ENCODE measurements at places on chromosomes 7 and 10.

DNA sequence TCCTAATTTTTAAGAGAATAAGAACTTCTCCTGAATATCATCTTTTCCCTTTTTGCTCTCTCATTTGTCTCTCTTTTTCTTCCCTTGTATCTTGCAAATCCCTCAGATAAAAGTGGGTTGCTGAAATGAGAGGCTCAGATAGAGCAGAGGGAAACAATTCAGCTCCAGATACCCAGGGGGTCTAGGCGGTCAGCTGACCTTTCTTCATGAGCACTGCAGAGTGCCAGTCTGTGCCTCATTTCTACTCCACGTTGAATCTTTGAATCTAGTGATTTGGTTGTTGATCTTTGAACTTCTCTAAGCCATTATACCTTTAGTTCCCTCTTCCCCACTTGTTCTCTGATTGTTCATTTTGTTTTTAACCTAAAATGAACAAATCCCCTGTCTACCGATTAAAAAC lies 572.6 kb downstream of the PTPRN2 start:
- H3K36me3 ChIP-seq, result no peaks in the 10 kb centered on the region
- H3K4me1 ChIP-seq, result no peaks in the 10 kb centered on the region
- no peaks in the 10 kb centered on the region for H3K27me3 ChIP-seq
- no peak overlapping the region for H3K27ac ChIP-seq
- DNase-seq, result no peak

- H3K36me3 ChIP-seq, result no peaks in the 10 kb centered on the region
- no peak overlapping the region for H3K27ac ChIP-seq
- no peaks in the 10 kb centered on the region for H3K4me1 ChIP-seq
- H3K4me3 ChIP-seq, result no peak overlapping the region
- no peak for DNase-seq
Observed at GRCh38 chr10:131087464-131088215, 223.9 kb downstream of the TCERG1L start.

GRCh38 chr10:25308278-25308677 lies 133.5 kb downstream of the GPR158 start:
- no peak overlapping the region for H3K4me3 ChIP-seq
- no peak for DNase-seq
- no peaks in the 10 kb centered on the region for H3K4me1 ChIP-seq
- no peaks in the 10 kb centered on the region for H3K27me3 ChIP-seq
- no peak overlapping the region for H3K27ac ChIP-seq

DNA sequence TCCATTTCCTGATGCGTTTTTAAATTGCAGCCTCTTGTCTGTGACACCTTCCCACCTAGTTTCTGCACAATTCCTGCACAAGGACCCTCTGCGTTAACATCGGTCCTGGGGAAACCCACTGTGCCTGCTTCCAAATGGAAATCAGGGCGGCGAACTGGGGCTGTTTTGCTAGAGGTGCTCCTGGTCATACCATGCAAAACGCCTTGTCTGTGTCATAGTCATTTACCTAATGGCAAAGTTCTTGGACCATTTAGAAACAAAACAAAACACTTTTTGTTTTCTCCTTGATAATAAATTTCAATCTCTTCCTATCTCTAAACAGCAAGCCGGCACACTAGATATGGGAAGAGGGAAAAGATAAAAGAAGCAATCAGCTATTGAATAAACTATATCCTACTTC lies 206.9 kb upstream of the KLF14 start:
- peaks cover 11% of the 10 kb centered on the region for H3K36me3 ChIP-seq
- H3K27ac ChIP-seq, result peak overlapping the region; percentile 78
- DNase-seq, result no peak
- H3K4me1 ChIP-seq, result peaks cover 58% of the 10 kb centered on the region

DNA sequence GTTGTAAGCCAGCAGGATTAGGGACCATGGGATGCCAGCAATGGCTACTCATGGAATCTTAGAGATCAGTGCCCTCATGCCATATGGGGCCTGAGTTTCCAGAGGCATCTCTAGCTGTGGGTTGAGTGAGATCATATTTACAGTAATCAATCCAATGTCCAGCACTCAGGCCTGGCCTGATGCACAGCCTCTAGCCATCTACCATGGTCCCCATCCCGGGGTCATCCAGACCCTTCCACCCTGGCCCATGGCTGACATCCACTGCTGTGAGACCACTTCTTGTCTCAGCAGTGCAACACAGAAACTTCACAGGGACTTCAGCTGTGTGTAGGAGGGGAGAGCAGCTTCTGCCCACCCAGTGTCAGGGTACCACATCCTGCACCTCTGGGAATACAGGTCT lies 6.5 kb upstream of the ADCY1 start:
- DNase-seq, result no peak
- H3K4me3 ChIP-seq, result no peak overlapping the region
- no peak overlapping the region for H3K27ac ChIP-seq
- H3K4me1 ChIP-seq, result no peaks in the 10 kb centered on the region

GRCh38 chr7:95395755-95396135 lies 430 bp downstream of the PON3 start:
- peaks cover 4% of the 10 kb centered on the region for H3K27me3 ChIP-seq
- no peaks in the 10 kb centered on the region for H3K4me1 ChIP-seq
- no peak overlapping the region for H3K27ac ChIP-seq
- no peaks in the 10 kb centered on the region for H3K36me3 ChIP-seq

DNA sequence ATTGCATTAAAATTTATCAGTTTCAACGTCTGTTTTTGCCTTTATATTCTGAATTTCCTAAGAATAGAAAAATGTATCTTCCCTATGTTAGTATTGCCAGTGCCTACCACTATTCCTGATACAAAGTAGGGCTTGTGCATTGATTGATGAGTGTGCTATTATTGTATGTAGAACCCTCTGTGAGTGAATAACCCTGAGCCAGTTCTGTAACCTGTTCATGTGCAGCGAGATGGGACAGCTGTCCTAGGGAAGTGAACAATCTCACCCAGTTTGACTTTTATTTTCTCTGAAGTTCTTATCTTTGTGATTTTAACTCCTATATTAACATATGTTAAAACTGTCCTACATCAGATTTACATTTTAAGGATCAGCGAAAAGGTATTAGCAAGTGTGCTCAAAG lies 178.4 kb upstream of the ADO start:
- H3K27ac ChIP-seq, result no peak overlapping the region
- H3K4me3 ChIP-seq, result no peak overlapping the region
- no peaks in the 10 kb centered on the region for H3K27me3 ChIP-seq
- H3K36me3 ChIP-seq, result no peaks in the 10 kb centered on the region
- DNase-seq, result no peak

DNA sequence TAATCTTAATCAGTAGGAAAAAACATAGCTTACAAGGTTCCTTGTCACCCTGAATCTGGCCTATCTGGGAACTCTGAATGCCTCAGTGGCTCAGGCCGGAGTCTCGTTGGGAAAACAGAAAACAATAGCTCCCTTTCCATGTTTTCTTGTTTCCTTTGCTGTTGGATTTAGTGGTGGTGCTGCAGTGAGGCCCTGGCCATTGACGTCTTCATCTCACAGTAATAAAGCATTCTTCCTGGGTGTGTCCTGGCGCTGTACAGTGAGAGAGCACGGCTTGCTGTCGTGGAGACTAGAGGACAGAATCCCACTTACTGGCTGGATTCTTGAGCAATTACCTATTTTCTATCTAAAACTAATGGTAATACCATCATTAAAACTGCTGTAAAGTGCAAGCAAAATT lies 1.3 kb upstream of the SPOCK2 start:
- H3K4me3 ChIP-seq, result peak overlapping the region; percentile 11
- peak overlapping the region; percentile 99 for H3K27ac ChIP-seq
- no peaks in the 10 kb centered on the region for H3K36me3 ChIP-seq
- peaks cover 43% of the 10 kb centered on the region for H3K4me1 ChIP-seq
- no peaks in the 10 kb centered on the region for H3K27me3 ChIP-seq

GRCh38 chr10:70481831-70482530 lies 3.4 kb downstream of the PALD1 start:
- no peak overlapping the region for H3K4me3 ChIP-seq
- no peak overlapping the region for H3K27ac ChIP-seq
- peaks cover 4% of the 10 kb centered on the region for H3K27me3 ChIP-seq
- DNase-seq, result no peak

GRCh38 chr10:110600487-110601101 lies 33.1 kb downstream of the SMC3 start:
- H3K27ac ChIP-seq, result no peak overlapping the region
- H3K27me3 ChIP-seq, result no peaks in the 10 kb centered on the region
- no peak overlapping the region for H3K4me3 ChIP-seq
- no peaks in the 10 kb centered on the region for H3K4me1 ChIP-seq
- peaks cover 6% of the 10 kb centered on the region for H3K36me3 ChIP-seq
- no peak for DNase-seq

- DNase-seq, result no peak
- H3K4me3 ChIP-seq, result no peak overlapping the region
- H3K27ac ChIP-seq, result no peak overlapping the region
- no peaks in the 10 kb centered on the region for H3K4me1 ChIP-seq
- no peaks in the 10 kb centered on the region for H3K27me3 ChIP-seq
- H3K36me3 ChIP-seq, result no peaks in the 10 kb centered on the region
Observed at GRCh38 chr10:51832652-51833383, 133.4 kb upstream of the CSTF2T start.

DNA sequence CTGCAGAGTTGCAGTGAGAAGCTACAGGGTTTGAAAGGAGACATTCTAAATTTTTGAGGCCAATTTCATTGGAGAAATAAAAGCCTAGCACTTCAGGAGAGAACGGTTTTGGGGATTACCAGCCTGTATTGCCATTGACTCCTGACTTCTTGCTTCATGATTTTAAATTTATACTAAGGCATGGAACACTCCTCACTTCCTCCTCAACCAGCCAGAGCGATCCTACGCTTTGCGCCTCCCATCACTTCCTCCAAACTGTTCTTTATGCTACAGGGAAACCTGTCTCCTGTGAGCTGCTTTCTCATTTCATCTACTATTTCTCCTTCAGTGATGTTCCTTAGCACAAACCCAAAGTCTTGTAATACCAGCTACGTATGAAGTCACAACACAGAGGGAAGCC lies 495.1 kb downstream of the SUGCT start:
- no peaks in the 10 kb centered on the region for H3K27me3 ChIP-seq
- H3K27ac ChIP-seq, result no peak overlapping the region
- no peaks in the 10 kb centered on the region for H3K4me1 ChIP-seq

GRCh38 chr10:101394524-101395133 lies 40.7 kb downstream of the BTRC start:
- DNase-seq, result no peak
- H3K4me1 ChIP-seq, result no peaks in the 10 kb centered on the region
- no peaks in the 10 kb centered on the region for H3K27me3 ChIP-seq
- H3K36me3 ChIP-seq, result no peaks in the 10 kb centered on the region
- H3K27ac ChIP-seq, result no peak overlapping the region

DNA sequence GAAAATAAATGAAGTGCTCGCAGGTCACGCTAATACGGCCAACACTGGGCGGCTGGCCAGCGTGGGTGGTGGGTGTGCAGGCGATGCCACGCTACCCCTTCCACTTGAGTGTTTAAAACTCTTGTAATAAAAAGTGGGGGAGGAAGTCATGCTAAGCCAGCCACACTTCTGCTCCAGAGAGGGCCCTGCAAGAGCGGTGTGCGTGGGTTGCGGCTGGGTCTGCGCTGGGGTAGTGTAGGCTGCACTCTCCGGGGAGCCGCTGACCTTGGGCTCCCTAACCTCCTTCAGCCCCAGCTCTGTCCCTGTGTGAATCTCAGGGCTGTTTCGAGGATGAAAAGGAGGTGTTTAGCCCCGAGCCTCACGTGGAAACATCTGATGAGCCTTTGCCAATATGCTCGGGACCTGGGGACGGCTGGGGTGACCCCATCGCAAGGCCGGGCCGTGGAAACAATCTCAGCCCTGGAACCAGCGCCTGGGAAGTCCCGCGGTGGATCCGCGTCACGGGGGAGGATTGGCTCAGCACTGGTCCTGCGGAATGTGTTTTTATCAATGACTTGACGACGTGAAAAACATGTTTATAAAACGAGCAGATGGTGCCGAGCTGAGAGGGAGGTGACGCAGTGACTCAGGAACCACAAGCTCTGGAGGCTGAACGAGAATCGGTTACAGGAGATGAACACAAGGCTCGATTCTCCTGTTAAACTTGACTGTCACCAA lies 278.5 kb downstream of the DNAJB6 start:
- H3K36me3 ChIP-seq, result no peaks in the 10 kb centered on the region
- no peak overlapping the region for H3K27ac ChIP-seq
- peaks cover 8% of the 10 kb centered on the region for H3K4me1 ChIP-seq
- no peak overlapping the region for H3K4me3 ChIP-seq

- no peaks in the 10 kb centered on the region for H3K4me1 ChIP-seq
- no peak overlapping the region for H3K4me3 ChIP-seq
- H3K36me3 ChIP-seq, result no peaks in the 10 kb centered on the region
- H3K27ac ChIP-seq, result no peak overlapping the region
Observed at GRCh38 chr7:37262181-37262580, 186.5 kb downstream of the ELMO1 start.

DNA sequence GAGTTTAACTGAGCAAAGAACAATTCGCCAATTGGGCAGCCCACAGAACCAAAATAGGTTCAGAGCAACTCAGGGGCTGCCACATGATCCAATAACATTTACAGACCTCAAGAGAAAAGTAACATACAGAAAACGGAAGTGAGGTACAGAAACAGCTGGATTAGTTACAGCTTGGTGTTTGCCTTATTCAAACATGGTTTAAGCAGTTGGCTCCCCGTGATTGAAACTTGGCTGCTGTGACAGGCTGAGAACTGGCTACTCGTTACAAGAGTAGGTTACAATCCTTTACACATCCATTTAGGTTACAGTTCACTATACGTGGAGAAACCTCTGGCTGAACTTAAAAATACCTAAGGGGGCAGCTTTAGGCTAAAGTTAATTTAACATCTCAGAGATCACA lies 673.1 kb upstream of the PHF14 start:
- no peak overlapping the region for H3K4me3 ChIP-seq
- DNase-seq, result no peak
- no peaks in the 10 kb centered on the region for H3K36me3 ChIP-seq
- no peaks in the 10 kb centered on the region for H3K27me3 ChIP-seq

- H3K4me3 ChIP-seq, result no peak overlapping the region
- H3K27me3 ChIP-seq, result no peaks in the 10 kb centered on the region
- no peaks in the 10 kb centered on the region for H3K4me1 ChIP-seq
- H3K27ac ChIP-seq, result no peak overlapping the region
- H3K36me3 ChIP-seq, result no peaks in the 10 kb centered on the region
Observed at GRCh38 chr7:152853236-152853635, 93.7 kb downstream of the ACTR3B start.

DNA sequence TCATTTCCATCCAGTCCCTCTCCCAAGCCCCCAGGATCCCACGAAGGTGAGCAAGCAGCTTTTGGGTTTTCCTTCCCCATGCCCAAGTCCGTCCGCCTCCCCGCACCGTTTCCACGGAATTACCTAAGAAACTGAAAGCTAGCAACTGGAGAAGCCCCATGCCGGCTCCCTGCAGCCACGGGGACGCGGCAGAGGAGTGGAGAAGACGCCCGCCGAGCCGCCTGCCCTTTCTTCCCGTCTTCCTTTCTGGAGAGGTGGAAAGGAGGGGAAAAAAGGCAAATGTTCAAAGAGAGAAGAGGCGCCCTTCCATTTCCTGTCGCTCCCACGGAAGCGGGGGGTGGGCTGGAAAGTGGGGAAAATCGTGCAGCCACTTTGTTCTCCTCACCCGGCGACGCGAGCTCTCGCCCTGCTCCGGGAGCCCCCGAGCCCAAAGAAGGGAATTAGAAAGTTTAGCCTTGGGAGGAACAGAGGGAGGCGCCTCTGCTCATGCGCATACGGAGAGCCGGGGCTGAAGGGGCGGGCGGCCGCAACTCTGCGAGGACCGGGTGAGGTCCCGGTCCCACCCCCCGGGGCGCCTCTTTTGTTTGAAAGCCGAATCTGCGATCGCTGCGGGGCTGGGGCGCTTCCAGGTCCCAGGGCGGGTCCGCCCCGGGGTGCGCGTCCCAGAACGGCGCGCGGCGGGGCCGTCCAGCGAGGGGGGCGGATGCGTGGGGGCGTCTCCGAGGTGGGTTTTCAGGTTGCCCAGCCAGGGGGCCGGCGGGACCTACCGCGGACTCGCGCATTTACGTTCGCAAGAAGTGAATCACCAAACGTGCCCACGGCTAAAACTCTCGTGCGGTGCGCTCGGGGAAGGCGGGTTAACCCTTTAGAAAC lies at the start of gene LAMB1:
Gene LAMB1 (minus strand): TSS at position 436 of the 873 bp plus-strand sequence. CDS start 276 bp downstream, at position 160.
- H3K36me3 ChIP-seq, result no peaks in the 10 kb centered on the region
- H3K4me1 ChIP-seq, result no peaks in the 10 kb centered on the region
- H3K27ac ChIP-seq, result no peak within 1 kb of the TSS

Data from naive thymus-derived CD4-positive, alpha-beta T cell (primary cell).